MCF 10A (cell line): ENCODE measurements at places on chromosomes 6 and 20. TPM values are rescaled to one million over a fixed set of nuclear protein-coding genes. Genes with fewer than 3 reads are reported as not detected.
A peak's percentile ranks its signal among the peaks of the same experiment; 100 is the strongest.

DNA sequence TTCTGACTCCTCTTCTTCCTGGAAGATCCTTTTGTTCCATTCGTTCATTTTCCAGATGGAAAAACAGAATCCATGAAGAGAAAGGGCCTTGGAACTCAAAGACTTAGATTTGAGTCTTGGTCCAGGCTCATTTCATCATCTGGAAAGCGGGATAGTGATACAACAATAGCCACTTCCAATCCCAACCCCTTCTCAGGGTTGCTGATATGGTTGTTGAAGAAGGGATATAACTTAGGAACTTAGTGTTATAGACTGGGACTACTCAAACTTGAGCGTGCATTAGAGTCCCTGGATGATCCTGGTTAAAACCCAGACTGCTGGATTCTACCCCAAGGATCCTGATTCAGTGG, 1.3 kb downstream of the GDAP1L1 start:
- no peaks in the 10 kb centered on the region for H3K36me3 ChIP-seq
- H3K27ac ChIP-seq, result no peak overlapping the region
- H3K4me3 ChIP-seq, result no peak overlapping the region
- peaks cover 29% of the 10 kb centered on the region for H3K27me3 ChIP-seq

DNA sequence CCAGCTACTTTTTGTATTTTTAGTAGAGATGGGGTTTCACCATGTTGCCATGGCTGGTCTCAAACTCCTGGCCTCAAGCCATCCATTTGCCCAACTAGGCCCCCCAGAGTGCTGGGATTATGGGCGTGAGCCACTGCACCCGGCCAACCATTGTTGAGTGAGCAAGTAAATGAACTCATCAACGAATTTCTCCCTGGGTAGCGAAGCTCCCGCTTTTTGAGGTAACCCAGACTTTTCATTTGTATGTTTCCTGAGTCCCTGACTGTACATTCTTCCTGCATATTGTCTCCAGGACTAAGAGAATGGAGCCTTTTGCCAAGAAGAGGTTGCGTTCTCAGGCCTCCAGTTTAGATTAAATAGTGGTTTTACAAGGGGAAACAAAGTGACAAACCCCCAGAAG, 36.4 kb downstream of the RIPOR3 start:
- H3K36me3 ChIP-seq, result no peaks in the 10 kb centered on the region
- H3K4me3 ChIP-seq, result no peak overlapping the region
- H3K27ac ChIP-seq, result no peak overlapping the region

DNA sequence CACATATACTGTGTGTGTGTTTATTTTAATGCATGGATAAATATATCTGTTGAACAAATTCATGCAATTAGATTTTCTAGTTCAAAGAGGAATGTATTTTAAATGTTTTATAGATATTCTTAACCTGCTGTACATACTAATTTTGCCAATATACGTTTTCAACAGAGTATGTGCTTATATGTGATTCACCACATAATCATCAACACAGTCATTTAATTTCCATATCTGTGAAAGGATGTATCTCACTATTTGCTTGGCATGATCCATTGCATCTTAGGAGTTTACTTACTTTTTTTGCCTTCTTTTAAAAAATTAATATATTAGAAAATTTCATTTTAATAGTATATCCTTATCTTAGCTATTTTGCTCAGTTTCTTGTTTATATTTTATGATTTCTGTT, 902.3 kb upstream of the CITED2 start:
- no peak overlapping the region for H3K4me3 ChIP-seq

- DNase-seq, result no peak
- no peaks in the 10 kb centered on the region for H3K36me3 ChIP-seq
- H3K27me3 ChIP-seq, result peaks cover 13% of the 10 kb centered on the region
Measured at GRCh38 chr6:5813625-5814027, 193.1 kb downstream of the NRN1 start.

- H3K27ac ChIP-seq, result peak overlapping the region; percentile 17
- no peaks in the 10 kb centered on the region for H3K4me1 ChIP-seq
- peak overlapping the region; percentile 13 for H3K4me3 ChIP-seq
- no peak for DNase-seq
Measured at GRCh38 chr20:21607971-21608725, 94.3 kb upstream of the NKX2-2 start.

DNA sequence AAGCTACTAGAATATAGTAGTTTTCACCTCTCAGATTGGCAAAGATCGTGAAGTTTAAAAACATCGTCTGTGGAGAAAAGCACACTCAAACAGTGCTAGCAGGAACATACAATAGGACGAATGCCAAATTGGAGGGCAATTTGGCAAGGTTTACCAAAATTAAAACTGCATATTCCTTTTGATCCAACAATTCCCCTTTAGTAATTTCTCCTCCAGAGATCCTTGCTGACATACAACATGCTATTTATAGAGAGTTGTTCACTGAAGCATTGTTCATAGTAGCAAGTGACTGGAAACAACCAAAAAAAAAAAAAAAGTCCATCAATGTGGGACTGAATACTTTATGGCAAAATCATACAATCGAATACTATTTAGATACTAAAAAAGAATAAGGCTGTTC, 202.2 kb downstream of the ATXN1 start:
- no peaks in the 10 kb centered on the region for H3K27me3 ChIP-seq
- H3K4me3 ChIP-seq, result no peak overlapping the region
- no peak overlapping the region for H3K27ac ChIP-seq
- H3K36me3 ChIP-seq, result no peaks in the 10 kb centered on the region

- no peak overlapping the region for H3K4me3 ChIP-seq
- H3K27ac ChIP-seq, result no peak overlapping the region
- DNase-seq, result no peak
- H3K36me3 ChIP-seq, result no peaks in the 10 kb centered on the region
- no peaks in the 10 kb centered on the region for H3K27me3 ChIP-seq
- peaks cover 6% of the 10 kb centered on the region for H3K4me1 ChIP-seq
Measured at GRCh38 chr6:100370265-100370664, 94.5 kb downstream of the SIM1 start.

- no peak for DNase-seq
- H3K36me3 ChIP-seq, result peaks cover 6% of the 10 kb centered on the region
- H3K27me3 ChIP-seq, result no peaks in the 10 kb centered on the region
- no peak overlapping the region for H3K27ac ChIP-seq
Measured at GRCh38 chr20:29325304-29325640, 1932.2 kb upstream of the DEFB115 start.

DNA sequence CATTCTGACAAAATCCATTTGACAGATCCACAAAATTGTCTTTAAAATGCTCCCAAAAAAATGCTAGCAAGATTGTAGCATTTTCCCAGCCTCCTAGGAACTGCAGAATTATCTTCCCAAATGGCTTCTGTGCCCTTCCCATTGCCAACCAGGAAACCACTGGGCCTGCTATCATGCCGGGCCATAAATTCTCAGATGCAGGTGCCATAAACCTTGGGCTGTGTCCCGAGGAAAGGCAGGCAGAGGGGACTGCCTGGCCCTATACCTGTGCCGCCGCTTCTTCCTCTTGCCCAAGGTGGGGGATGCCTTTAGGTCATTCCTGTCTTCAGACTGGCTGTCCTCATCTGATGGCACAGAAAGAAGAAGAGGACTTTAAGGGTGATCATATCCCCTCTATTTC, 2.8 kb downstream of the VSX1 start:
- H3K36me3 ChIP-seq, result no peaks in the 10 kb centered on the region
- no peak for DNase-seq
- no peak overlapping the region for H3K4me3 ChIP-seq
- peaks cover 8% of the 10 kb centered on the region for H3K4me1 ChIP-seq

DNA sequence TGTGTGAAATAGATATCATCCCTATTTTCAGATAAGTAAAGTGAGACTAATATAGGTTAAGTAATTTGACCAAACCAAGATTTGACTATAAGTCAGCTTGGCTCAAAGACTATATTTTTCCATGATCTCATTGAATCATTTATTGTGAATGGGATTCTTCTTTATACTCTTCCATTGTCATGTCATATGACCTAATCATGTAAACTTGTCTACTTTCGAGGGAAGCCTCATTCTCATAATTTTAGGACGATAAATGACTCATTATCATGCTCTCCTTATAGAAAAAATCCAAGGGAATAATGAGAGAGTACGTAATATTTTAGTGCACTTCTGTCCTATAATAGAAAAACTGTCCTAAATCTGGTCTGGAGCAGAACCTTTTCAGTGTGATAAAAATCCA, 40.9 kb upstream of the CCN6 start:
- no peaks in the 10 kb centered on the region for H3K36me3 ChIP-seq
- no peaks in the 10 kb centered on the region for H3K27me3 ChIP-seq
- no peak overlapping the region for H3K27ac ChIP-seq

DNA sequence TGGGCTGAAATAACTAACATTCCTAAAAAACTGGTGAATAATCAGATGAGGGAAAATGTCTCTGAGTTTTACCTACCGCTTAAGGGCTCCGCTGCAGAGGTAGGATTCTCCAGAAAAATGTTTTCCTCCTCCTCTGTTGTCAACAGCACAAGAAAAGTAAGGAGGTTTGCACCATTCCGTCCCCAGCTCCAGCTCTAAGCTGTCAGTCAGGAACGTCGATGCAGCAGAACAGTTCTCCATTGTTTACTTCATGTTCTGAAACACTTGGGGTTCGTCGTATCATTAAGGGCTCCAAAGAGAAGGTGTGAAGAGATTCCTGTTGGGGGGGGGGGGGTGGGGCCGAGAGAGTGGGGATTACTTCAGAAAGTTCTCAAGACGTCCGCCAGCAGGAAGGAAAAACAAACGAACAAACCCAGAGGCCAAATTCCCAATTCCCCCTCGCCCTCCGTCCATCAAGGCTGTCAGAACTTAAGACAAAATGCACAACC, 734 bp downstream of the MMS22L start:
- H3K36me3 ChIP-seq, result peaks cover 12% of the 10 kb centered on the region
- H3K27me3 ChIP-seq, result no peaks in the 10 kb centered on the region
- H3K4me3 ChIP-seq, result peak overlapping the region; percentile 87
- peak; percentile 24 for DNase-seq
- peak overlapping the region; percentile 71 for H3K27ac ChIP-seq
- no peaks in the 10 kb centered on the region for H3K4me1 ChIP-seq

GRCh38 chr6:111850295-111850937, 22.8 kb downstream of the FYN start:
- peaks cover 13% of the 10 kb centered on the region for H3K4me1 ChIP-seq
- no peaks in the 10 kb centered on the region for H3K27me3 ChIP-seq
- H3K27ac ChIP-seq, result no peak overlapping the region
- no peaks in the 10 kb centered on the region for H3K36me3 ChIP-seq

DNA sequence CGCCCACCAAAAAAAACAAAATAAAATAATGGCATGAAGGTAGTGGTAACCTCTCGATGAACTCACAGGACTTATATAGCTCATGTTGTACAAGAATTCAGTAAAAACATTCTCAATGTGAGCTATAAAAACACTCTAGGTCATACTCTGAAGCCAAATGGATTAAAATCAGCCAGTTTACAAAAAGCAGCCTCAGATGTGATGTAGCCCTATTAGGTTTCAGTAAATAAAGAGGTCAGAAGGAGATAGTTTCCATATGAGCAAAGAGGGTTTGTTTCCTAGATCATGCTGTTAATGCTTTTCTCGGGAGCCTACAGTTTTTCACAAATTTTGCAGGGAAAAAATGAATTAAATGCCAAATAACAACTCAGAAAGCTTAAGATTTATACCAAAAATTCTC, 319.5 kb upstream of the HSF2 start:
- H3K4me3 ChIP-seq, result no peak overlapping the region
- peaks cover 44% of the 10 kb centered on the region for H3K27me3 ChIP-seq
- no peak overlapping the region for H3K27ac ChIP-seq
- no peaks in the 10 kb centered on the region for H3K36me3 ChIP-seq

DNA sequence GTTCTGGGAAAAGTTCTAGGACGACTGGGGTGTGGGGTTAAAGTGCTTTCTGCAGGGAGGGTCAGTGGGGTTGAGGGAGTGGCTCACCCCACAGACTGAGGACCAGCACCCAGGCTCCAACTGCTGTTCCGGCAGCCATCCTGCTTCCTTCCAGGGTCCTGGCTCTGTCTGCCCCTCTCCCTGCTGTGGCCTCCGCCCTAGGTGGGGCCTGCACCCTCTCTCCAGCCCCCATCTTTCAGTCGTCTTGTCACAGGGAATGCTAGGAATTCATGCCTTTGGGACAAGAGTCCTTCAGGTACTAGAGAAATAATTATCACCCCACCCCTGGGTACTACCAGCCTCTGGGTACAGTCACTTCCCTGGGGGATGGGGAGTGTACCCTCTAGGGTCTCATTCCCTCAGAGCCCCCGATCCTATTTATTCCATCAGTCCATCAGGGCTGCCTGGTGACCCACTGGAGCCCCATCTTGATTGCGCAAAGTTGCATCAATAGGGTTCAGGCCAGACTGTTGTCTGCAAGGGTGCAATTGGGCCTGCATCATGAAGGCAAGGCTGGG, at the start of gene AGER:
Gene AGER, minus strand, starts transcription at position 170 of the 557 bp plus-strand sequence. Its CDS starts 31 bp downstream, at position 139.
- H3K27me3 ChIP-seq, result no peaks in the 10 kb centered on the region
- no peak within 1 kb of the TSS for H3K4me3 ChIP-seq
- DNase-seq, result no peak
- H3K4me1 ChIP-seq, result peaks cover 41% of the 10 kb centered on the region
- H3K27ac ChIP-seq, result no peak within 1 kb of the TSS

GRCh38 chr6:52566853-52567279, 10.0 kb downstream of the TRAM2 start:
- no peaks in the 10 kb centered on the region for H3K27me3 ChIP-seq
- H3K27ac ChIP-seq, result peak overlapping the region; percentile 80
- peak overlapping the region; percentile 25 for H3K4me3 ChIP-seq
- peaks cover 20% of the 10 kb centered on the region for H3K4me1 ChIP-seq
- peak; percentile 86 for DNase-seq

DNA sequence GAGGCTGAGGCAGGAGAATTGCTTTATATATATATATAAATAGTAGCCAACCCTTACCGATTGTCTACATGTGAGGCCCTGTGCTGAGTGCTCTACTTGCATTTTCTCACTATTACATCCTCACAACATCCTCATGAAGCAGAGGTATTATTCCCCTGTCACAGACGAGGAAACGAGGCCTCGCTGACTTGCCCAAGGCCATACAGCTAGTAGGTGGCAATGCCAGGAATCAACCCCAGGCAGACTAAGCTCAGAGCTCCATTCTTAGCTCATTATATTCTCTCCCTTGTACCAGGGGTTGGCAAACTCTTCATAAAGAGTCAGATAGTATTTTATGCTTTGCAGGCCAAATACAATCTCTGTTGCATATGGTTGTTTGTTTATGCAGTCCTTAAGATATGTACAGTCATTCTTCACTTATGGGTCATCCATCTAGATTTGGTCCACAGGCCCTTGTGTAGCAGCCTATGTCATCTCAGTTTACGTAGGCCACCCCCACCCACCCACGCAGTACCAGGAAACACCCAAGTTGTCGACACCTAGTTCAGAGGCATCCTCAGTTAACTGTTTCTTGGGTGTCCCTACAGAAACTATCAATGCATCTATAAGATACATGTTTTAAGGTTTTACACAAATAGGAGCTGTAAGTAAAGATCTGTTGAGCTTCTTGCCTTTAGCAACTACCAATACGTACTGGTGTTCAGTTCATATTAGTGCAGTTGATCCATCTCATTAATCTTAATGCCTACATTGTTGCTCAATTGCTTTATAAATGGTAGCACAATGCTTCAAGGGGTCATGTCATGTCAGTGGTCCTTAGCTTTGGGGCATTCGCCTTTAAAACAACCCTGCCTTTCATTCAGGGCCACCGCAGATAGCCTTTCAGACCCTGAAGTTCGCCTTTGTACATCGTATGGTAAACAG, 3.0 kb downstream of the CASS4 start:
- DNase-seq, result no peak
- H3K4me1 ChIP-seq, result no peaks in the 10 kb centered on the region
- no peak overlapping the region for H3K4me3 ChIP-seq
- H3K36me3 ChIP-seq, result peaks cover 38% of the 10 kb centered on the region
- H3K27me3 ChIP-seq, result no peaks in the 10 kb centered on the region
- no peak overlapping the region for H3K27ac ChIP-seq

GRCh38 chr6:107819964-107820337, 4.2 kb downstream of the SCML4 start:
- H3K4me1 ChIP-seq, result peaks cover 32% of the 10 kb centered on the region
- H3K27me3 ChIP-seq, result no peaks in the 10 kb centered on the region
- peak; percentile 74 for DNase-seq
- peak overlapping the region; percentile 69 for H3K4me3 ChIP-seq

CYP39A1 gene
- total RNA-seq, result 7.2 and 7.4 TPM in 2 replicates

BACH2 gene
- 7.5 and 9.9 TPM in 2 replicates for total RNA-seq

PI3 gene
- 1.0 and 2.8 TPM in 2 replicates for total RNA-seq

CDC25B gene
- 134 and 137 TPM in 2 replicates for total RNA-seq

HLA-DQA2 gene
- total RNA-seq, result not detected in 2 replicates

FOXF2 gene
- 8.0 and 10.0 TPM in 2 replicates for total RNA-seq
